ENCODE measurements at places on chromosomes 12 and 14.

GRCh38 chr14:79947440-79948054, 263.8 kb downstream of the DIO2 start:
- DNase-seq, result no peak

GRCh38 chr12:67784831-67785230, 136.3 kb downstream of the DYRK2 start:
- DNase-seq, result no peak

- DNase-seq, result no peak
Measured at GRCh38 chr12:89243771-89244170, 108.5 kb downstream of the DUSP6 start.

DNA sequence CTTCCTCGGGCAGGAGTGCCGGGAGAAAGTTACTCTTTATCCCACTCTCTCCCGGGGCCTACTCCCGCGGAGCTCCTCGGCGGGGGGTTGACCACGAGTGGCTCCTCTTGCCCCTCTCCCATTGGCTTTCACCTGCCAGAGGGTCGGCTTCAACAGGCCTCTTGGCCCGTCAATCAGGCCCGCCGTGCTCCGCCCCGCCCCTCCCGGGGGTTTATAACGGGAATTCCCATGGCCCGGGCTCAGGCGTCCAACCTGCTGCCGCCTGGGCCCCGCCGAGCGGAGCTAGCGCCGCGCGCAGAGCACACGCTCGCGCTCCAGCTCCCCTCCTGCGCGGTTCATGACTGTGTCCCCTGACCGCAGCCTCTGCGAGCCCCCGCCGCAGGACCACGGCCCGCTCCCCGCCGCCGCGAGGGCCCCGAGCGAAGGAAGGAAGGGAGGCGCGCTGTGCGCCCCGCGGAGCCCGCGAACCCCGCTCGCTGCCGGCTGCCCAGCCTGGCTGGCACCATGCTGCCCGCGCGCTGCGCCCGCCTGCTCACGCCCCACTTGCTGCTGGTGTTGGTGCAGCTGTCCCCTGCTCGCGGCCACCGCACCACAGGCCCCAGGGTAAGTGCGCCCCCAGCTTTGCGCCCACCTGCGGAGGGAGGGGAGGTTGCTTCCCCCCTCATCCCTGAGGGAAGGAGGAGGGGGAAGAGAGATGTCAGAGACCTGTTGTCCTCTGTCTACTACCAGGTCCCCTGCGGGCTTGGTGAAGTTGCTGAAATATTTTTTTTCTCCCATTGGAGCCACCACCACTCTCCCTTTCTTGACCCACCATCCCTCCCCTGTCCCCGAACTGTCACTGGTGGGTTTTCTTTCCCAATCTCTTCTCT, at the start of gene SMOC1:
Gene SMOC1 (plus strand): TSS at position 242 of the 869 bp plus-strand sequence. CDS start 263 bp downstream, at position 505.
- DNase-seq, result no peak
